ENCODE measurements at places on chromosomes 12 and 14. TPM values are rescaled to one million over a fixed set of nuclear protein-coding genes. Genes with fewer than 3 reads are reported as not detected.

DNA sequence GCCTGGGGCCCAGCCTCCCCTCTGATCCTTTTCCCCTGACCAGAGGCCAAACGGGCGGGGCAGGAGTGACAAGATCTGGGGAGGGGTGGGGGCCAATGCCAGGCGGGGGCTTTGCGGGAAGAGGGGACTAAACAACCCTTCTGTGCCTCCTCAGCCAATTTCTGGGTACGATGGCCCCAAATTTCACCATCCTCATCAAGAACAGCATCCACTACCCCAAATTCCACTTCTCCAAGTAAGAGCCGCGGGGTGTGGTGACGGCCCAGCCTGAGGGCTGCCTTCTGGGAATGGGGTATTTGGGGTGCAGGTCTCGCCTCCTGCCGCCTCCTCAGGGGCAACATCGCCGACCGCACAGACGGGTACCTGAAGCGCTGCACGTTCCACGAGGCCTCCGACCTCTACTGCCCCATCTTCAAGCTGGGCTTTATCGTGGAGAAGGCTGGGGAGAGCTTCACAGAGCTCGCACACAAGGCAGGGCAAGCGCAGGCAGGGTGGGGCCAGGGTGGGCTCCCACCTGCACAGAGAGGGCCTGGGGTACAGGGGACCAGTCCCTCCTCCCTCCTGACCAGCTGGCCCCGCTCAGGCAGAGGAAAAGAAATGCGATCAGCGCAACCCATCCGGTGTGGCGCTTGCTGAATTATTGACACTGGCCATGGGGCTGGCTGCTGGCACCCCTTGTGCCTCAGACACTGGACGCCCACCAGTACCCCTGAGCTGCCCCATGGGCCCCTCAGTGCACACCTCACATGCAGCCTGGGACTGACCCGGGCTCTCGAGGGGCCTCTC is 1.7 kb downstream of the P2RX2 start:
- no peak for DNase-seq

- DNase-seq, result no peak
Measured at GRCh38 chr12:130063866-130064265, 98.4 kb upstream of the FZD10 start.

- DNase-seq, result peak; percentile 36
Measured at GRCh38 chr12:64390275-64390851, at the start of gene C12orf56. Gene C12orf56, minus strand, starts transcription at chr12:64390758. Its CDS starts 193 bp downstream, at chr12:64390565.

- no peak for DNase-seq
Measured at GRCh38 chr12:50514526-50515276, 9.9 kb downstream of the DIP2B start.

DNA sequence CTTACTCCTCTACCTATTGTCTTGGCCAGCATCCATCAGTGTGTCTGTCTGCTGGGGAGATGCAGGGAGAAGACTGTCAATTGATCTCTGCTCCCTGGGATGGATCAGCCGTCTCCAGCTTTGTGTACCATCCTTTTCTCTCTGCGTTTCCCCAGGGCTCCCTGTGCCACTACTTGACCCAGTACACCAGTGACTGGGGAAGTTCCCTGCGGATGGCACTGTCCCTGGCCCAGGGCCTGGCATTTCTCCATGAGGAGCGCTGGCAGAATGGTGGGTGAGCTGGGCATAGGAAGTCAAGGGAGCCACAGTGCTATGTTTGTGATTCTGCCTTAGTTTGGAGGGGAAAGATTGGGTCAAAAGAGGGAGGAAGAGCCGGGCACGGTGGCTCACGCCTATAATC is 5.1 kb downstream of the AMHR2 start:
- no peak for DNase-seq

DNA sequence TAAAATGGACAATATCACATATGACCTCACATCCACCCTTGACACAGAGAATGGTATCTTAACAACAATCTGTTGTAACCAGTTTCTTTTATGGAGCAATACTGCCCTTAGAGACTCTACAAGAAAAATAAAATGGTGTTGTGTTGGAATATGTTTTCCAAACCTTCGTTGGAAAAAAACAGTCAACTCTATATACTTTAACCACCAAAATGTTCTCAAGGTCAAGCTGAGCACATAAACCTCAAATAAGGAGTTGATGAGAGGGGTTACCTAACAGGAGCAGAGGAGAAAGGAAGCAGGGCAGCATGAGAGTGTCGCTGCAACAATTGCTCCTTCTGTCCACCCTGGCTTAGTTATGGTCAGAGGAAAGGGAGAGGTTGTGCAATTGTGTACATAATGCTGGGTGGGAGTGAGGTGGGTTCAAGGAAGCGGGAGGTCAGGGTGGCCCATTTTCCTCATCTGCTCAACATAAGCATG is 179.2 kb upstream of the BMP4 start:
- no peak for DNase-seq

DNA sequence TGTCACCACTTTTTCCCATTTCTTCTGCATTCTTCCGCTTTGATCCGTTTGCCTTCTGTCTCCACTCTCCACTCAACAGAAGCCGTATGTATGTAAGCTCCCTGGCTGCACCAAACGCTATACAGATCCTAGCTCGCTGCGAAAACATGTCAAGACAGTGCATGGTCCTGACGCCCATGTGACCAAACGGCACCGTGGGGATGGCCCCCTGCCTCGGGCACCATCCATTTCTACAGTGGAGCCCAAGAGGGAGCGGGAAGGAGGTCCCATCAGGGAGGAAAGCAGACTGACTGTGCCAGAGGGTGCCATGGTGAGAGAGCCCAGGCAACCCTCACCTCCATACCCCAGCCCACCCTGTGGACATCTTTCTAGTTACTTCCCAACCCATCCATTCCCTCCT is 8.3 kb downstream of the GLI1 start:
- no peak for DNase-seq

GRCh38 chr12:21438643-21439042 is 1.2 kb downstream of the PYROXD1 start:
- DNase-seq, result no peak

DNA sequence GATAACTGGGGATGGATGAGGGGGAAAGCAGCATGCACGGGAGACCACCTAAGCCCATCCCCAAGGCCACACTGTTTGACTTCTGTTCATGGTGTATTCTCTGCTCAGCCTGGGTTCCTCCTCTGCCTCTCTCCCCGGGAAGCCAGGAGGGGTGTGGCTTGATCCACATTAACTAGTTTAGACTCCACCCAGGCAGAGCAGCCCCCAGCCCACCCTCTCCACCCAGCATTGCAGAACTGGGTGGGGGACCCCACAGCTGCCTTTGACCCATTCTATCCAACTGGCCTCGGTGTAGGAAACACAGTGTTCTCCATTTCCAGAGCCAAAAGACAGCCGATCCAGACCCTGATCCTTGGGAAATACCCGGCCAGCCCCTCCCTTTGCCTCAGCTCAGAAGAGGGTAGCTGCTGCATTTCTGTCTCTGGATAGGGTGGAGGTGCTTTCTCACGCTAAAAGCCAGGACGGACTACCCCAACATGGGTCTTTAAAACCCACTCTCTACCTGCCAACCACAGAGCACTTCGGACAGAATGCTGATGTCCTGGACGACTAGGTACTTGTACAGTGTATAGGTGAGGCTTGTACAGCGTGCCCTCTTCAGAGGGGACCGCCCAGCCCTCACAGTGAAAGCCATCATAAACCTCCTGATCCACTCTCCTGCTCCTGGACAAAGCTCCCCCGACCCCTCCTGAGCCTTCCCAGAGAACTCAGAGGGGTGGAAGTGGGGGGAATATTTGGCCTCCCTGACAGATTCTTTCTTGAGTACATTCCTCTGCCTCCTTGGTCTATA is 9.4 kb downstream of the SPRYD3 start:
- DNase-seq, result no peak

- no peak for DNase-seq
Measured at GRCh38 chr14:104585966-104586697, 6.6 kb downstream of the C14orf180 start.

DNA sequence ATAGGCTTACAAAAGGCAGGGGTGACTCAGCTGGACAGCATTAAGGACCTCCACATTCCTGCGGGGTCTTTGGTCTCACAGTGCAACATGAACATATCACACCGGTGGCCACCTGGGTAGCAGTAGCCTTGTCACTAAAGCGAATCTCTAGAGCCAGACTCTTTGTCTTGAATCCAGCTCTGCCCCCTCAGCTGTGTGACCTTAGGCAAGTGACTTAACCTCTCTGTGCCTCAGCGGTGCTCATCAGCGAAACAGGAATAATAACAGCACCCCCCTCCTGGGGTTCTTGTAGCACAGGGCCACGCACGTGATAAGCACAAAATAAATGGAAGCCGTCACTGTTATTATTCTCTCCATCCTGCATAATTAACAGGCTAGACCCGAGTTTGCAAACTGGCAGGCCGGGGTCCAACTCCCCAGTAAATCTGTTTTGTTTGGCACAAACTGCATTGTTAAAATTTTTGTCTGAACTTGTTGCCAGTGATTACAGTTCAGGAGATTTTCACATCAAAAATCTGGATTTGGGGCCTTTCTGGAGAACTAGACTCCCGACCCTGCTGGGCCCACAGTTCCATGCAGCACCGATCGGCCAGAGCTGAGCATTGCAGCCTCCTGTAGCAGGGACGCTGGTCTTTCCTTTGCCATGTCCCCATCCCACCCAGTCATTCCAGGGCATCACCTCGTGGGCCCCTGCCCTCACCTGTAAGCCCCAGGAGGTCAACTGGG is 174.8 kb downstream of the PHETA1 start:
- DNase-seq, result no peak

Gene TTC8
- 27.5 TPM for total RNA-seq

Gene VRTN
- total RNA-seq, result not detected

Gene ADGRD1
- total RNA-seq, result 7.3 TPM

Data from fibroblast of lung (primary cell).